ENCODE measurements at places on chromosomes 12 and 14. TPM values are rescaled to one million over a fixed set of nuclear protein-coding genes. Genes with fewer than 3 reads are reported as not detected.

KRT3 gene
- total RNA-seq, result not detected

EXOC3L4 gene
- total RNA-seq, result 0.32 TPM

SERPINA6 gene
- total RNA-seq, result not detected

CPNE6 gene
- total RNA-seq, result not detected

IL26 gene
- total RNA-seq, result not detected

BMAL2 gene
- 8.4 TPM for total RNA-seq

AQP2 gene
- total RNA-seq, result not detected

ARHGAP9 gene
- 0.32 TPM for total RNA-seq

DNAJC22 gene
- total RNA-seq, result 0.43 TPM

SIX1 gene
- total RNA-seq, result 9.8 TPM

CLEC4C gene
- not detected for total RNA-seq

DPPA3 gene
- total RNA-seq, result not detected

SRRM4 gene
- not detected for total RNA-seq

B4GALNT3 gene
- under 0.01 TPM for total RNA-seq

GLIPR1 gene
- total RNA-seq, result 39.2 TPM

LALBA gene
- not detected for total RNA-seq

HOTAIR gene
- not detected for total RNA-seq

KLHDC1 gene
- 9.0 TPM for total RNA-seq

RFLNA gene
- 1.1 TPM for total RNA-seq

HOXC12 gene
- not detected for total RNA-seq

PZP gene
- not detected for total RNA-seq

DNM1L gene
- total RNA-seq, result 54.9 TPM

TAS2R13 gene
- 0.69 TPM for total RNA-seq

SLC10A1 gene
- not detected for total RNA-seq

TMEM263 gene
- total RNA-seq, result 109 TPM

BLOC1S1 gene
- total RNA-seq, result 154 TPM

C12orf56 gene
- 3.4 TPM for total RNA-seq

LMNTD1 gene
- 0.32 TPM for total RNA-seq

MDGA2 gene
- total RNA-seq, result not detected

LRTM2 gene
- total RNA-seq, result not detected

RAD51AP1 gene
- 0.43 TPM for total RNA-seq

FGD4 gene
- total RNA-seq, result 5.2 TPM

OTOGL gene
- total RNA-seq, result 0.43 TPM

CACNA1C gene
- 10.1 TPM for total RNA-seq

ST8SIA1 gene
- total RNA-seq, result 11.3 TPM

STON2 gene
- total RNA-seq, result 4.9 TPM

PTPRB gene
- 0.09 TPM for total RNA-seq

OR6C3 gene
- total RNA-seq, result not detected

ZNF384 gene
- total RNA-seq, result 9.6 TPM

NAV3 gene
- 41.8 TPM for total RNA-seq

KRT82 gene
- total RNA-seq, result not detected

All from bronchial smooth muscle cell (primary cell).